Naive thymus-derived CD8-positive, alpha-beta T cell (primary cell): ENCODE measurements at places on chromosomes 1 and 21.

DNA sequence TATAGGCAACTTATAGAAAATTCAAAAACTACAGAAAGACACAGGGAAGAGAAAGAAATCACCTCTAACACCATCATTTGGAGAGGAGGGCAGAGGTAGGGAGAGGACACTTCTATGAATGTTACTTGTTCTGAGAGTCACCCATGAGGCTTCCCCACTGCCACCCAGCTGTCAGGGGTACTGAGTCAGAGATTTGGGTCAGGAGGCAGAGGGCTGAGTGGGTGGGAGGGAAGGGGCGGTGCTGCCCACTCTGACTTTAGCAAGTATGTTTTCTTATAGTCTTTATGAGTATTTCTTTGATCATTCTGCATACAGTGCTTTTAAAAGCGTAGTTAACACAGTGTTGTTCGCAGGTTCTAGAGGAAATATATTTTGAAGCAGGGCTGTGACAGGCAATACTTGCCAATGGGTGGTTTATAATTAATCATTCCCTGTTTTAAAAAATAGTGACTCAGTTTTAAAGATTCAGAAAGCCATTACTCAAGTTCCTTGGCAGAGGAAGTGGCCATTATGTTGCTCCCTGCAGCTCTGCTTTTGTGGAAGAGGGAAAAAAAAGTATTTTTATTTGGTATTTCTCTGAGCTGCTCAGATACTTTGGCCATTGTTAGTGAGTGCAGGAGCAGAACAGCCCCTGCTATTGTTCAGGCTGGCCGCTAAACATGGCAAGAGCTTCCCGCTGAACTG is 18.3 kb downstream of the IL6R start:
- no peak for DNase-seq

DNA sequence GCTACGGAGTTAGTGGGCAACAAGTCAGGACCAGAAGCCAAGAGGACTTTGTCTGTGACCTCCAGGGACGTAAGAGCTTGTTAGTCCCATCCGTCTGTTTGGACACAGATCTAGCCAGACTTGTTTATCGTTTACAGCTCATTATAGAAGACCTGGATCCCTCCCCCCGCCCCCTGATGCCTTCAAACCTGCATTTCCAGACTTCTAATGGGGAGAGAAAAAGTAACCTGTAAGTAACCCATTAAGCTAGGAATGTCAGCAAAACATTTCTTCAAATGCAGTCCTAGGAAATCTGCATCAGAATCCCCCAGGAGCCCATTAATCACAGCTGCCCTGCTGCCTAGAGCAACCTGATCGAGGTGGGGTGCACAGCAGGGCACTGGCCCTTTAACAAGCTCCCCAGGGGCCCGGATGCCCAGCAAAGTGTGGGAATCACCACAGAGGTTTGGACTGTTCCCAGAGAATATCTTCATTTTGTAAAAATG is 1.4 kb upstream of the MAD2L2 start:
- no peak for DNase-seq

DNA sequence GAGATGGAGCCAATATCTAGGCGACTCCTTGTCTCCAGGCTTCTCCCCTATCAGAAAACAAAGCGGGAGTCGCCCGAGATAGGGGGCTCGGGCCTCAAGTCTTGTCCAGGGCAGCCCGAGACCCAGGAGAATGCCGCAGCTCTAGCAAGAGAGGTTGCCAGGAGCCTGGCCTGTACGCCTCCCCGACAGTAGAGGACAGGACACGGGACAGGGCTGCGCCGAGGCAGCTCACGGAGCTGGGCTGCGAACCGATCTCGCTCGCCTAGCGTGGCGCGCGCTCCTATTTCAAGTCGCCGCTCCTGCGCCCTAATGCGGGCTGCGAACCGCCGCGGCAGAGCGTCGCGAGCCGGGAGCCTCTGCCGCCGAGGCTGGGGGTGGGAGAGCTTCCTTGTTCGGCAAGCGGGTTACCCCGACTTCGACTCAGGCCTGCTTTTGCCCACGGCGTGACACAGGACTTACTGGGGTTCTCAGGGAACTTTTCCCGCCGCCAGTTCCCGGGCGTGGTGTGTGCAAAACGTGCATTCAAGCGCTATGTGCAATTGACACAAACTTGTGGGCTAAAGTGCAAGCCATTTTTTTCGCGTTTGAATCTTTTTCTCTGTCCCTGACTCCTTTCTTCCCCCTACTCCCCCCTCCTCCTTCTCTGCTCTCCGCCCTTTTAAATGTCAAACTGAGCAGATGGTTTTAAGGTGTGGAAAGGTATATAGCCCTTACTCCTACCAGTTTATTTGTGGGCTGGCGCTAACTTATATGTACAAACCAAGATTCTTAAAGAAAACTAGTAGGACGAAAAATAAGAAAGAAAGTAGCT is 2.4 kb upstream of the PROX1 start:
- no peak for DNase-seq

- no peak for DNase-seq
These were observed 4.8 kb upstream of the MDM4 start for GRCh38 chr1:204511366-204511765.

- no peak for DNase-seq
These were observed 260.8 kb upstream of the RRP15 start for GRCh38 chr1:218024211-218024720.

- no peak for DNase-seq
These were observed 30.2 kb upstream of the ATP5PO start for GRCh38 chr21:33945652-33946270.

GRCh38 chr1:81949421-81949820 is 148.7 kb downstream of the ADGRL2 start:
- no peak for DNase-seq

DNA sequence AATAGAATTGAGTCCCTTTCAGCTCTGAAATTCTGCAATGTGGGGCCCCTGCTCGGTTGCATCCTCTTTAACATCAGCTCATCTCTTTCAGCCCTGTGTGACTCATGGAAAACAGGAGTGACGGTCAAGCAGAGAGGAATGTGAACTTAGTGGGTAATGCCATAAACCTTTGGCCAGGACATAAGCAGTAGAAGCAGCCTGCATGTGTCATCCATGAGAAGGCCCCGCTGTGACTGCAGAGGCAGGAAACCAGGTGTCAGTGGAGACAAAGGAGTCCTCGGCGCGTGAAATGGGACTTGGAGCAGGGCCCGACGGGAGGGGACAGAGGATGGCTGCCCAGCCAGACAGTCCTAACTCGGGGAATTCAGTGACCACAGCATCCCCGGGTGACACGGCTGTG is 21.1 kb upstream of the EPHB2 start:
- no peak for DNase-seq
